ENCODE measurements at places on chromosomes 11 and 22.
A peak's percentile ranks its signal among the peaks of the same experiment; 100 is the strongest.

GRCh38 chr11:134355656-134356055 lies 23.9 kb downstream of the GLB1L2 start:
- no peak for DNase-seq

- DNase-seq = no peak
Observed at GRCh38 chr11:105070306-105070705, 25.2 kb upstream of the CARD16 start.

GRCh38 chr11:117483372-117483771 lies 155.7 kb downstream of the CEP164 start:
- DNase-seq = no peak

- DNase-seq = no peak
Observed at GRCh38 chr22:41909310-41910049, 5.4 kb downstream of the SHISA8 start.

DNA sequence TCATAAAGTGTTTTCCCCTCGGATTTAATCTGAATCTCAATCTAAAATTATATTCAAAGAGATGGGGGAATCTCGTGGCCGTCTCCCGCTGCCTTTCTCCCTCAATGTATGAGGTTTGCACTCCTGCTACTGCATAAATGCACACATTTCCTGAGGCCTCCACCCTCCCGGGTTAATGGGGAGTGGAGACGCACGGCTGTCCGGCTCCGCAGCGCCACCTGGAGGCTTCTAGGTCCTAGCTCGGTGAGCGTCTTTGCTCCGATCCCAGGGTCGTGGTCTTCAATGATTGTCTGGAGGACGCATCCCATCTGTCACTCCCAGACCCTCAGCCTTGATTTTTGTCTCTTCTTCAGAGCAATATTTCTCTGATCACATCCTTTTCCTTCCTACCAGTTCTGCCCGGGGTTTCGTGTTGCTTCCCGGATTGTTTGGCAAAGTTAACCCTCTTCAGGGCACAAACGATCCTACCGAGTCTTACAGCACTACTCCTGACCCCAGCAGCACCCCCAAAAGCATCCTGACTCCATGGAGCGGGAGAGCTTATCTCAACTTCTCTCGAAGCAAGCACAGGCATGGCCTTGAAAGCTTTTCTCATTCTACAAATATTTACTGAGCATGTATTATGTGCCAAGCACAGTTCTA lies at the start of gene LMO1:
Gene LMO1, minus strand, starts transcription at position 110 of the 642 bp plus-strand sequence. CDS start 516 bp downstream, outside the sequence.
- peak; percentile 73 for DNase-seq

DNA sequence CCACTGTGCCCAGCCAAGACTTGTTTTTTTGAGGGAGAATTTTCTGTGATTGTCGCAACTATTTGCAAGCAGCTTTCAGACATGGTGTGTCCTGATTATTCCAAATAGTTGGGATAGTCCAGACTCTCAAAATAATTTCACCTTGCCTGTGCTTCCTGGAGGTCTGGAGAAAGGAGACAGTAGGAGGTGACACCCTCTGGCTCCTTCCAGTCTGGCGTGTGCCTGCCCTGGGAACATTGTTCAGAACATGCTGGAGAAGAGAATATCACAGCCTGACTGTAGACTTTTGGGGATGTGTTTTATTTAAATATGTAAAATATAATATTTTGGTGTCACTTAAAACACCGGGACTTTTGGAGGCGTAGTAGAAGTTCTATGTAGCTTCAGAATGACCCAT lies 14.9 kb downstream of the ZNRF3 start:
- no peak for DNase-seq

DNA sequence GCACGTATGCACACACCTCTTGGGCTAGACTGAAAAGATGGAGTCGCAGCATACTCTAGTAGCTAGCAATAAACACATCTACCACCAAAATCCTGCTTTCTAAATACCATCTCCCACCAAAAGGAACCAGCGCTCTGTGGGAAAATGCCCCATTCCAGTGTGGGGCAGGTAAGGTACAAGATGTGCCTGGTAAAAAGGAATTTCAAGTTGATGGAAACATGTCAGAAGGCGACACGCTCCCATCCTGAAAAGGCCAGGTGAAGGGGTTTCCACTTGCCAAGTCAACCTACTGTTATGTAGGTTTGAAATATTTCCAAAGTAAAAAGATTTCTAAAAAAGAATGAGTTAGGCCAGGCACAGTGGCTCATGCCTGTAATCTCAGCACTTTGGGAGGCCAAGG lies 8.8 kb downstream of the DGCR2 start:
- DNase-seq = no peak

DNA sequence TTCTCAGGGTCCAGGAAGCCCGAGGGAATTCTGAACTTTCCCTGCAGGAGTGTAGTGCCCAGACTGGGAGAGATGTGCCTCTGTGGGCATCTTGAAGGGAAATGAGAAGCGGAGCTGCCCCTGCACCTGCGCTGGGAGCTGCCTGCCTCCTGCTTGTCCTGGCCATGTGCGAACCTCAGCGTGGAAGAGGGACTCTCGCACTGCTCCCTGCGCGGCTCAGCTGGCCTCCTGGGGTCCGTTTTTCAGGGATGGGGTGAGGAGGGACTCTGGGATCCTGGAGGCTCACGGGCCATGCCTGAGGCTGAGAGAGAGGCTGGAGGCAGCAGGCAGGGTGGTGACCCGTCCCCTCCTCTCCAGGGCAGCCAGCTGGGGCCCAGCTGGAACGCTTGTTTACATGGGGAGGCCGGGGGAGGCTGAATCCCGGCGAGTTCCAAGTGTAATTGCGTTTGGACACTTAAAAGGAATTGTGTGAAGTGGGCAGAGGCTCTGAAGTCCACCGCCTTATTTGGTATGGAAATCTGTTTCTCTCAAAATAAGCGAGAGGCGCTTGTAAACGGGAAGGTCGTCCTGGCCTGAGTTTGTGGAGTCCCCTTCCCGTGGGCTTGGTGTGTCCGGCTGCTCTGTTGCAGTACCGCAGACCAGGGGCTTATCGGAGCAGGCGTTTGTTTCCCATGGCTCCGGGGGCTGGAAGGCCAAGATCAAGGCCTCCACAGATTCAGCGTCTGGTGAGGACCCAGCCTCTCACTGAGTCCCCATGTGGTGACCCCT lies 1.2 kb upstream of the MRGPRF start:
- no peak for DNase-seq

GRCh38 chr11:31805037-31805628 lies 6.0 kb downstream of the PAX6 start:
- no peak for DNase-seq

GRCh38 chr11:104946907-104947306 lies 21.5 kb downstream of the CASP4 start:
- no peak for DNase-seq

- DNase-seq = no peak
Observed at GRCh38 chr11:11843211-11843621, 1.4 kb downstream of the USP47 start.

GRCh38 chr11:34870548-34871196 lies 45.5 kb downstream of the APIP start:
- no peak for DNase-seq

DNA sequence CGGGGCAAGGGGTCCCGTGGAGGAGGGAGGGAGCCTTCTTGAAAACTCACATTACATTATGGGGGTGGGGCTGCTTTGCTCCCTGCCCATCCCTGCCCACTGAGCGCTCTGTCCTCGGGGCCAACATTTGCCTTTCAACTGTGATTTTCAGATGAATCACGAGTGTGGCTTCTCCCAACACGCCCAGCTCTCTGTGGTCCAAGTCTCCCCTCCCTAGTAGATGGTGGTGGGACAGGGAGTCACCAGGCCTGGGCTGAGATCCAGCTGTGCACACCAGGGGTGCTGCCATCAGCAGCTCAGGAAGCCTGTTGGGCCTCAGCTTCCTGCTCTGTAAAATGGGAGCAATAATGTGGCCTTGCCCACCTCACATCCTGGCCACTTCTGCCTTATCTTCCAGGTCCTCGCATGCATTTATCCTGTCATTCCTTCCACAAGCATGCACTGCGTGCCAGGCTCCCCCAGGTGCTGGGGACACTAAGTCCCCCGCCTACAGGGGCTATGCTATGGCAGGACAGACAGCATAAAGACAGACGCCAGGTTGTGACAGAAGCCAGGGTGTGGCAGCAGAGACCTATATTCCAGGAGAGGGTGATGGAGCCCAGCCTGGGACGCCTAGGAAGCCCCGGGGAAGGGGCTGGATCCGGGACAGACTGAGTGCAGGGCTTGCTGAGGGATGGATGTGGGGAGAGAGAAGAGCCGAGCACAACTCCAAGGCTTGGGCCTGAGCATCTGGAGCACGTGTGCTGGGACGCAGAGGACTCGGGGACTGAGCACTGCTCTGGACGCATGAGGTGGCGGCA lies 30.5 kb downstream of the NFAM1 start:
- DNase-seq = no peak

DNA sequence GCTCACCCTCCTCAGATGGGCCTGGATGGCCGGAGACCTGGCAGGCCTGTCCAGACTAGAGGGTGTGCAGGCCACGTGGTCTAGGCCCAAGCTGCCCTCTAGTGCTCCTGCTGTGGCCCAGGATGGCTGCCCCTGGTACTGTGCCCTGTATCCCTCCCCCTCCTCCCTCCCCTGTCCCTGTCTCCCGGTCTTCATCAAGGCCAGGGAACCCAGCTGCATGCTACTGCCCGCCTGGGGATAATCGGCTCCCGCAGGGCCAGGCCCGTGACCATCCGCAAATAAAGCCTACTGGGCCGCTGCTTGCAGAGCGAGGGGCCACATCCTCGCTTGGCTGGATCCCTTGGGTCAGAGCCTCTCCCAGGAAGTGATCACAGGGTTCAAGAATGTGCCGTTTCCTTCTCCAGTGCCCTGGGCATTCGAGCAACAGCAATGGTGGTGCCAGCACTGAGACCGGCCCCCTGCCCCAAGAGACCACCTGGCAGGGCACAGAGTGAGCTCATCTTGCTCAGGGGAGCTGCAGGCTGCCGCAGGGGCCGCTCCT lies 51.1 kb downstream of the WNT7B start:
- DNase-seq = no peak

DNA sequence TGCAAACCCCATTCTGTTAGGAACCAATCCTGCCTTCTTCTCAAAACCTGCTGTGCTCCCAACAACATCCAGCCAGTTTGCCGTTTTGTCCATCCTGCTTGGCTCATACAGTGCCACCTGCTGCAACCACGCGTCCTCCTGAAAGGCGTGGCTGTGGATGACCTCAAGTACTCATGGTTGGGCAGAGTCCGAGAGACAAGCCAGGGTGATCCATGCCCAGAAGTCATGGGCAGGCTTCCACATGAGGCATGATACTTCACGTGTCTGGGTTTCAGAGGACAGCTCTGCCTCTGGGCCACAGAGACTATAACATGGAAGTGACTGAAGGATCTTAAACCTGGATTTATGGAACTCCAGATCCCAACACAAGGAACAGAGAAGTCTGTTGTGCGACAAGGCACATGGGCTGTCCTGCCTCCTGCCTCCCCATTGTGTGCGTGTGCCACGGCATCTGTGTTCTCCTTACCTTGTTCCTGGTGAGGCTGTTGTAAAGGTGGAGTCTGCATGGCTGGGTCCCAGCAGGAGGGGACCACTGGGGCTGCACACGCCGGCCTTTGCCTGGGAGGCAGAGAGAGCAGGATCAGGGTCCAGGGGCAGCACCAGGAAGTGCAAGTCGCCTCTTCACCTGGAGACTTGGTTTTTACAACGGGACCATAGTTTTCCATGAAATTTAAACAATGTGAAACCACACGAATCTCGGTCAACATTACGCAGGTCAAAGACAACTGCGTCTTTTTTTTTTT lies 15.4 kb downstream of the CARS1 start:
- DNase-seq = no peak

- DNase-seq = no peak
Observed at GRCh38 chr11:131644204-131644795, 273.9 kb downstream of the NTM start.

GRCh38 chr11:114285599-114285998 lies 10.6 kb upstream of the NNMT start:
- DNase-seq = no peak

DNA sequence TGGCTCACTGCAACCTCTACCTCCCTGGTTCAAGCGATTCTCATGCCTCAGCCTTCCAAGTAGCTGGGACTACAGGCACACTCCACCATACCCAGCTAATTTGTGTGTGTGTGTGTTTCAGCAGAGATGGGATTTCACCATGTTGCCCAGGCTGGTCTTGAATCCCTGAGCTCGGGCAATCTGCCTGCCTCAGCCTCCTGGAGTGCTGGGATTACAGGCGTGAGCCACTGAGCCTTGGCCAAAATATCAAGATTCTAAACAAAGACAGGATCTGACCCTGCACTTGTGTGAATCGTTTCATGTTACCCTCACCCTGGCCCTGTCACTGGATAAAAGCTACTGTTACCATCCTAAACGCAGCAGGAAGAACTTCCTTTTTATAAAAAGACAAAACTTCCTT lies 15.6 kb upstream of the THY1 start:
- no peak for DNase-seq

DNA sequence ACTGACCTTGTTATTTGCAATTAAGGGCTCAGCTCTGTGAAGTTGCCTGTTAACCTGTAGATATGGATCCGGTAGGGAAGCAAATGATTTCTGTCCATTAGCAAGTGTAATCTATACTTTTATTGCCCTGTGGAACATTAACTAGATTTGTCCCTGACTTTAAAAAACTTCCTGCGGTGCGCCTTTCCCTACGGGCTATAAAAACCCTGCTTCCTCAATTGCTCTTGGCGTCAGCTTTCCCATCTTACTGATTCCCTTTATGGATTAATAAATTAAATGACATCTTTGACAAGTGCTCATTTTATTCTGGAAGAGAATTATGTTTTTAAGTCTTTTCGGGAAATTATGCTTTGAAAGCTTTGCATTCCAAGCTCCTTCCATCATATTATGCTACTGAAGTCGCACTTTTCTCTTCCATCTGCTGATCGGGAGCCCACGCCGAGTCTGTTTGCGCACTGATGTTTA lies 18.3 kb upstream of the CLMP start:
- no peak for DNase-seq

- DNase-seq = no peak
Observed at GRCh38 chr22:25922141-25922540, 180.2 kb downstream of the MYO18B start.

GRCh38 chr22:35509451-35509850 lies 31.2 kb upstream of the RASD2 start:
- no peak for DNase-seq

- DNase-seq = no peak
Observed at GRCh38 chr11:115974703-115975102, 470.5 kb upstream of the CADM1 start.

GRCh38 chr11:10990637-10991193 lies 132.9 kb upstream of the ZBED5 start:
- no peak for DNase-seq

DNA sequence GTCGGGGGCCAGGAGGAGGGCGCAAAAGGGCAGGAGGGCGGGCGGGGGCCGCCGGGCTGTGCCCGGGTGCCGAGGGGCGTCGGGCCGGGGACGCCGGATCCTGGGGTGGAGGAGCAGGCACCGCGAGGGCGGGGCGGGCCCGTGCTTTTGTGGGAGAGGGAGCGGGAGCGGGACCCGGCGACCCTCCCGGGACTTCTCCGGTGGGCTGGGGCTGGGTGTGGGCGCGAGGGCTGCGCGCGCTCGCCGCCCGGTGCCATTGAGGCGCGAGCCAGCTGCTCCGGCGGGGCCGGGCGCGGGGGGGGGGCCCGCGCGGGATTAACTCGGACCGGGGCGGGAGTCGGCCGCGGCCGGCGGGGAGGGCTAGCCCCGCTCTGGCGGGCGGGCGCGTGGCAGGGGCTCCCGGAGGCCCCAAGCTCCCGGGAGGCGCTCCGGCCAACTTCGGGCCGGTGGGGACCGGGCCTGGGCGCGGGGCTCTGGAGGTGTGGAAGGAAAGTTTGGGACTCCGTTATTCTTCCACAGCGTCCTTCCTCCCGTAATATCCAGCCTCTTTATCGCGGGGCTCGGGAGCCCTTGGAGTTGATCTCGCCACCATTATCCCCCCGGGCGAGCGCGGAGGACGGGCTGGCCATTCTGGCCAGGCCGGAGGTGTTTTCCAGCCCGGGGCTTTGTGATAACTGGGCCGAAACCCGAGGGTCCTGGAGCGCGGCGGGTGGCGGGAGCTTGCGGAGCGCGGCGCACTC lies 936 bp downstream of the CECR2 start:
- no peak for DNase-seq

GRCh38 chr11:28910926-28911325 lies 802.7 kb downstream of the METTL15 start:
- no peak for DNase-seq
